CD4-positive, CD25-positive, alpha-beta regulatory T cell (primary cell): ENCODE measurements at places on chromosomes 3 and 15. TPM values are rescaled to one million over a fixed set of nuclear protein-coding genes. Genes with fewer than 3 reads are reported as not detected.

Gene TLR9
- polyA plus RNA-seq = not detected

Gene GPR149
- polyA plus RNA-seq = not detected

Gene TPM1
- 12.1 TPM for polyA plus RNA-seq

Gene PTPN23
- 2.7 TPM for polyA plus RNA-seq

Gene UBP1
- 12.6 TPM for polyA plus RNA-seq

Gene CSPG5
- polyA plus RNA-seq = not detected

Gene SLCO2A1
- polyA plus RNA-seq = not detected

Gene CHDH
- polyA plus RNA-seq = 0.45 TPM

Gene ZNF662
- polyA plus RNA-seq = 0.60 TPM

Gene GHSR
- polyA plus RNA-seq = not detected

Gene CACNA1D
- polyA plus RNA-seq = not detected

Gene C3orf18
- 11.9 TPM for polyA plus RNA-seq

Gene LDHAL6B
- polyA plus RNA-seq = not detected

Gene LYZL4
- not detected for polyA plus RNA-seq

Gene TMEM212
- polyA plus RNA-seq = not detected

Gene SGO1
- polyA plus RNA-seq = 2.3 TPM

Gene CNBP
- 1,094 TPM for polyA plus RNA-seq

Gene CLDN1
- polyA plus RNA-seq = not detected

Gene C3orf22
- not detected for polyA plus RNA-seq

Gene MUC13
- polyA plus RNA-seq = not detected

Gene EPHA3
- not detected for polyA plus RNA-seq

Gene ARPIN
- not detected for polyA plus RNA-seq

Gene CNTN4
- polyA plus RNA-seq = not detected

Gene CCR8
- 33.6 TPM for polyA plus RNA-seq

Gene ARL14
- not detected for polyA plus RNA-seq

Gene RARRES1
- not detected for polyA plus RNA-seq

Gene LARP6
- not detected for polyA plus RNA-seq

Gene CASR
- 0.45 TPM for polyA plus RNA-seq

Gene LSG1
- polyA plus RNA-seq = 23.3 TPM

Gene BDH1
- polyA plus RNA-seq = 28.1 TPM

Gene DAZL
- not detected for polyA plus RNA-seq

Gene SAMMSON
- not detected for polyA plus RNA-seq

Gene SLC15A2
- polyA plus RNA-seq = not detected
